ENCODE measurements at places on chromosomes 3 and 15. TPM values are rescaled to one million over a fixed set of nuclear protein-coding genes. Genes with fewer than 3 reads are reported as not detected.

- DNase-seq: no peak
These were observed 380.8 kb upstream of the IL12A start for GRCh38 chr3:159607856-159608255.

The COPS2 gene
- polyA plus RNA-seq: 135 TPM

GRCh38 chr3:169929830-169930519 is 18.6 kb downstream of the SAMD7 start:
- no peak for DNase-seq

DNA sequence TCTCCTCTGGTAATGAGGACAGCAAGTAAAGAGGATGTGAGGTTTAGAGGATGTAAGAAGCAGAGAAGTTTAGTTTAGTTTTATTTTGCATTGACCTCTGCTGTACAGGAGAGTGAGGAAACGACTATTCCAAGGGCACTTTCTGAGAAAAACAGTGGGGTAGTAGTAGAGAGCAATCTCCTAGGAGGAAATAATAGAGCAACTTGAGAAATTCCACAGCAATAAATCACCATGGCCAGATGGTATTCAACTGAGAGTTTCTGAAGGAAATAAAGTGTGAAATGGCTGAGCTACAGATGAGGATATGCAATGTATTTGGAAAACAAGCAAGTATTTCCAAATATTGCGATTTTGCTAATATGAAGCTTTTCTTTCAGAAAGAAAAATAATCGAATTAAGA is 118.9 kb downstream of the DPH6 start:
- DNase-seq: peak; percentile 27

The MOBP gene
- polyA plus RNA-seq: not detected

DNA sequence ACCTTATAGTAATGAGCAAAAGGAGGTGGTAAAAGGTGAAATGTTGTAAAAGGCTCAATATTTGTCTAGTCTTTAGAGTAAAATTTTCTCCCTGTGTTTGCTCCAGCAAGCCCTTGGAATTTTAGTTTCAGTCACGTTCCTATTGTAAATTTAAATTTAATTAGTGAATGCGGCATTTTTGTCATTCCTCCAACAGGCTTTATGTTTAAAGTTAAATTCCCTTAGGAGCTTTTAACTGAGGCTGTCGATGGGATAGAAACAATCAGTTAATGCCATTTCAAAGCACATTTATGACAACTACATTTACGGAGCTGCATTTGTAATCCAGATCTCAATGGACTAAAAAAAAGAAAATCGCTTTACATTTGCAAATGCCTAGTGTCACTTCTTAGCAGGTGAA is 868 bp upstream of the GADL1 start:
- no peak for DNase-seq

GRCh38 chr15:69272891-69273290 is 25.8 kb upstream of the PAQR5 start:
- DNase-seq: no peak

DNA sequence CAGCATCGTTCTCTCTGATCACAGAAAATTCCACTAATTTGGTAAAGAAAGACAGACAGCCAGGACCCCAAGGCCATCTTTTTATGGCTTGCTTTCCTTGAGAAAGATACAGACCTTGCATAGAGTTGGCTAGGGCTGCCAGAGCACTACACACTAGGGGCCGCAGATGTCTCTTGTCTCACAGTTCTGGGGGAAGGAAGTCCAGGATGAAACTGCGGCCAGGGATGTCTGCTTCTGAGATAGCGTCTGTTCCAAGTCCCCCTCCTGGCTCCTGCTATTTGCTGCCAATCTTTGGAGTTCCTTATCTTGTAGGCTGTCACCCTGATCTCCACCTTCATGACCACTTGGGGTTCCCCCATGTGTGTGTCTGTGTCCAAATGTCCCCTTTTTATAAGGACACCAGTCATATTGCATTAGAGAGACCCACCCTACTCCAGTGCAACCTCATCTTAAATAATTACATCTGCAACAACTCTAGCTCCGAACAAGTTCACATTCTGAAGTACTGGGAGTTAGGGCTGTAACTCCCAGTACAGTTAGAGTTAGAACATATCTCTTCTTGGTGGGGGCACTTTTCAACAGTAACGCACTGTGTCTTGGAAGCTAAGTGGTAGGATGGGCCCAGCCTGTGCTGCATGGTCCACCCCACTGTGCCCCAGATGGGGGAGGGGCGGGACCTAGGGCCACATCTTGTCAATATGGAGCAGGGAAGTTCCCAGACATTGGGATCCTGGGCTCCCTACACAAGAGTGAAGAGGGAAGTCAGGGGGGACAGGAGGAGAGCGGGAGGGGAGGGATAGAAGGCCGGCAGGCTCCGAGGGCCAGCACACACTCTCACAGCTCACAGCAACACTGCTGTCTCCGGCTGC is 42.2 kb downstream of the KLF15 start:
- no peak for DNase-seq

- DNase-seq: no peak
These were observed 13.1 kb upstream of the PLA2G4D start for GRCh38 chr15:42107473-42107872.

GRCh38 chr3:172561897-172562640 is 38.8 kb upstream of the TNFSF10 start:
- DNase-seq: no peak

DNA sequence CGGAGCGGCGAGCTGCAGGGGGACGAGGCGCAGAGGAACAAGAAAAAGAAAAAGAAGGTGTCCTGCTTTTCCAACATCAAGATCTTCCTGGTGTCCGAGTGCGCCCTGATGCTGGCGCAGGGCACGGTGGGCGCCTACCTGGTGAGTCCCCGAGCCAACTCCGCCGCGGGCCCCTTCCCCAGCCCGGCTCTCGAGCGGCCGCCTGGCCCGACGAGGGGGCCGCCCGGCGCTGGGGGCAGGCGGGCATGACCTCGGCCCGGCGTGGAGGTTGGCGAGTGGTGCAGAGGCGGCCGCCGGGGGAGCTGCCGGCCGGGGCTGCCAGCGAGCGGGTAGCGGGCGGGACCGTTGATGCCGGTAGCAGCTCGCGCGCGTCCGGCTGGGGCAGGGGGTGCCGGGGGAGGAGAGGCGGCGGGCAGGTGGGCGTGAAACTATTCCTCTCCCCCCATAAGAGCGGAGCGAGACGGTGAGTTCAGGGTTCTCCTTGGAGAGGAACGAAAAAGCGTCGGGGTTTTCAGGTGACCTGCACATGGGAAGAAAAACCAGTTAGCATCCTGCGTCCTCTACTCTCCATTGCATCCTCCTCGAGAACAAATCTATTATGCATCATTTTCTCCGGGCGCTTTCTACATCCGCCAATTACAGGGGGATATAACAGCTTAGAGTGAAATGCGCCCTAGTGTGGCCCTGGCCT is 585 bp downstream of the SLCO3A1 start:
- no peak for DNase-seq

DNA sequence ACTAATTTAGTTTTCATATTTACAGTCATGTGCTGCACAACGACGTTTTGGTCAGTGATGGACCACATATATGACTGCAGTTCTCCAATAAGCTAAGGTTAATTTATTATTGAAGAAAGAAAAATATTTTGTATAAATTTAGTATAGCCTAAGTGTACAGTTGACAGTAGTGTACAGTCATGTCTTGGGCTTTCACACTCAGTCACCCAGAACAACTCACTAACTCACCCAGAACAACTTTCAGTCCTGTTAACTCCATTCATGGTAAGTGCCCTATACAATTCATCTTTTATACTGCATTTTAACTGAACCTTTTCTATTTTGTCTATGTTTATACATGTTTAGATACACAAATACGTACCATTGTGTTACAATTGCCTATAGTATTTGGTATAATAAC is 3.8 kb upstream of the GABRR3 start:
- no peak for DNase-seq

GRCh38 chr3:64046592-64046991 is 23.3 kb upstream of the PSMD6 start:
- DNase-seq: no peak

- DNase-seq: no peak
These were observed 39.2 kb upstream of the GADL1 start for GRCh38 chr3:30933478-30934207.

DNA sequence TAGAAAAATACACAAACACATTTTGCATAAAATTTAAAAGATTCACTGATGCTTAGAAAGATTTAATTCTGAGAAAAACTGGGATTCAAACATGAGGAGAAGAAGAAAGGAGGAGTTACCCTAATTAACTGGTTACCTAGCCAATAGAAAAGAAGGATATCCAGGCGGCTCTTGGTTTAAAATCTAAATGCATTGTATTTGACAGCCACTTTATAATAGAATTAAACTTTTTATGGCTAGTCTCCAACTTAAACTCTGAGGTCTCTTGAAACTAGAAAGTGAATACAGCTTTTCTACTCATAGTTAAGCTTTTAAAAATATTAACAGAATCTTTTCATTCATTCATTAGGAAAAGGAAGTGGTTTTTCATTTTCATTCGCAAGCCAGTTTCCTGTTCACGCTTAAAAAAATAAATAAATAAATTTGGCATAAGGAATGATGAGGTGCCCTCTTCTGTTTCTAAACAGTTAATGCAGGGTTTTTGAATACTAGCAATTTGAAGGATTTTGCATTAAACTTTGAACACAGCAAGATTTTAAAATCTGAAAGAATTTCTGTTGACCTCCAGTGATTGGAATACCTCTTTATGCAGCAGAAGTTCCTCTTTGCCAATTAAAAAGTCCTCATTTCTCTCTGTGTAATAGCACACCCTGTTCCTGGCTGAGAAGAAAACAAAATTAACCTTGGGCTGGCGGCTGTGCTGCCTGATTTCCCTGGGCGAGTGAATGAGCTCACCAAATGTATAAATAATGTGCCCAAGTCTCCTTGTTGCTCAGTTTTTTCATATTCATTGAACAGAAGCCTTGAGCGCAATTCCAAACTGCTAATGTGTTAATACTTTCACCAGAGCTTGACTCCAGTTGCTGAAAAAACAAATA is 105.1 kb downstream of the ZMAT3 start:
- no peak for DNase-seq

- DNase-seq: no peak
These were observed 23.5 kb upstream of the TSC22D2 start for GRCh38 chr3:150384296-150385212.

The SLCO2A1 gene
- polyA plus RNA-seq: 1.7 TPM

- no peak for DNase-seq
These were observed 19.1 kb downstream of the DNAJB8 start for GRCh38 chr3:128447561-128448013.

DNA sequence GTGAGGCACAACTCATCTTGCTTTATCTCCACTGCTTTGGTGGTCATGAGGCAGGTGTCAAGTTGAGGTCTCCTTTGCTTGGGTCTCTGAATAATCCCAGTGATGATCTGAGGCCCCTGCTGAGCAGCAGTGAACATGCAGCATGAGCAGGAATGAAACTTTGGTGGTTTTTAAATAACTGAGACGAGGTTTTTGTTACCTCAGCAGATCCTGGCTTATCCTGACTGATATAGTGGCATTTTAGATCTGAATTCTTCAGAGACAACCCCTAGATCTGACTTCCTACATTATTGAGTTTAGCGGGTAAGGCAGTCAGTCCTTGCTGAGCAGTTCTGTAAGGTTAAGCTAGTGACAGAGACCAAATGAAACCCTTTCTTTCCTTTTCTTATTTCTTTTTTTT is 230.4 kb downstream of the ARRDC4 start:
- no peak for DNase-seq

The NANOGP8 gene
- polyA plus RNA-seq: 0.15 TPM

- DNase-seq: no peak
These were observed 801.3 kb downstream of the EPHA3 start for GRCh38 chr3:89908711-89909213.

DNA sequence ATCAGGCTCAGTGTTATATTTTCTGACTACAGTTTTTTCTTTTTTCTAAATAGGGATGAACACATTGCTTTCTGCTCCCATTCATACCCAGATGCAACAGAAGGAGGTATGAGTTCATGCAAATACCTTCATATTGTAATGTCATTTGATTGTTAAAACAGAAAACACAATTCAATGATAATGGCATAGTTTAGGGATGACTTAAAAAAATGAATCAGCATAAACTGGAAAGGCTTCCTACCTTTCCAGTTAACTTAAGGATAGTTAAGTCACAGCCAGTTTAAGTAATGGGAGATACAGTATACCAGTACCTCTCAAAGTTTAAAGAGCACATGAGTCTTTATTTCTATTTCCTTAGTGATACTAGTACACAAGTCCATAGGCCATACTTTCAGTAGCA is 24.9 kb downstream of the KNL1 start:
- no peak for DNase-seq

- no peak for DNase-seq
These were observed 32.4 kb upstream of the ALDH1L1 start for GRCh38 chr3:126212620-126213378.

The CP gene
- 0.10 TPM for polyA plus RNA-seq

The CLDN1 gene
- polyA plus RNA-seq: 9.6 TPM

The CCDC33 gene
- not detected for polyA plus RNA-seq

The PLSCR5 gene
- not detected for polyA plus RNA-seq

GRCh38 chr3:30547716-30548115 is 58.7 kb upstream of the TGFBR2 start:
- no peak for DNase-seq

All from AG04450 (cell line).